ENCODE measurements at places on chromosomes 1 and 21.

DNA sequence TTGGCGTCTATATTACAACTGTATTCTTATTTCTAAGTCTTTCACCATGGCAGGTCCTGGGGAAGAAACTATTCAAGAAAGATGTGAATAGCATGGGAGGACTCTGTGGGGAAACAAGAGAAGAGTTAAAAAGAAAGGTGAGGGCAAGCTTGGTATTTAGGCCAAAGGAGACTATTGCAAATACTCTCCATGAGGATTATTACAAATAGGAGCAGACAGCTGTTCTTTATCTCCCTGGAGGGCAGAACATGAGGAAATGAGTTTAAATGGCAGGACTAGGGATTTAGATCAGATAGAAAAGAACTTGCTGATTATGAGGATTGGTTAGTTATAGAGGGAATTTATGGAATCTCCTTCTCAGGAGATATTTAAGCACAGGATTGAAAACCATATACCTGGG lies 186.8 kb downstream of the CDC7 start:
- DNase-seq: no peak

GRCh38 chr1:18970762-18971161 lies 14.3 kb upstream of the IFFO2 start:
- DNase-seq: no peak

DNA sequence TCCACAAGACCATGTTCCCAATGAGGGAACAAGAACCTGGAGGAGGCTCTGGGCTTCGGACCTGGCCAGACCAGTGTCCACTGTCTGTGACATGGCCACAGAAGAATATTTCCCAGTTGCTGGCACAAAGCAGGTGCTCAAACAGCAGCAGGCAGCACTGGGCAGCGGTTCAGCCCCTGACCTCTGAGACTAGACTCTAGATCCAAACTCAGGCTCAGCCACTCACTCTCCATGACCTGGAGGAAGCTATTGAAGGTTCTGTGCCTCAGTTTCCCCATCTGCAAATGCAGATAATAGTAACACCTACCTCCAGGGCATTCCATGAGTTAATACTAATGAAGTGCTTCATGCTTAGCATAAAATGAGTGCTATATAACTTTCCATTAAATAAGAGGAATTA lies 8.0 kb downstream of the TMPRSS2 start:
- DNase-seq: no peak

DNA sequence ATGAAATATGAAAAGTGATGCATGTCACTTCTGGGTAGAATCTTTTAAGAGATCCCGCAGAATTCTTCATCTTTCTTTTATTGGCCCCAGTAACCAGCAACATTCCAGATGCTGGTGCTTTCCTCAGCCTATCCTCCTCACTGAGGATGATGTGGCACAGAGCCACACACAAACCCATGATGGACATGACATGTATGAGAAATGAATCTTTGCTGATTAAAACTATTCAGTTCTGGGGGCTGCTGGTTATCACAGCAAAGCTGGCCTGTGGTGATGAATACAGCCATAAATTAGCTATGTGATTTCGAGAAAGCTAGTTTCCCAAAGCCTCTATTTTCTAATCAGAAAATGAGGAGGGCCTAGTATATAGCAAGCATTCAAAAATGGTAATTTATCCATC lies 8.3 kb upstream of the ERICH3 start:
- no peak for DNase-seq

DNA sequence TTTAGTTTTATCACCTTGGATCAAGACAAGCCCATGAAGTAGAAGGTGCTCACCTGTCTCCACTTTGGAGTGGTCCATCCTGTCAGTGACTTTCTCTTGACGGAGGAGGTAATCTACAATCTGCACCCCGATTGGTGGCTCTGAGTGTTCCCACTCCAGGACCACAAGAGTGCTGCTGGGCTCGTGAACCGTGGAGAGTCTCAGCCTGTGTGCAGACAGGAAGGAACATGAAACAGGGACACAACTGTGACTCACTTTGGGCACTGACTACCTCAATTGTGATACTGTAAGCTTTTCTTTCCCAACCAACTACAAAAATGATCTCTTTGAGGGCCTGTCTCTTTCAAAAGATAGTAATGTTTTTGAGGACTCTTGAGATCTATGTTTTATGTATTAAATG lies 280.2 kb downstream of the ASTN1 start:
- no peak for DNase-seq

DNA sequence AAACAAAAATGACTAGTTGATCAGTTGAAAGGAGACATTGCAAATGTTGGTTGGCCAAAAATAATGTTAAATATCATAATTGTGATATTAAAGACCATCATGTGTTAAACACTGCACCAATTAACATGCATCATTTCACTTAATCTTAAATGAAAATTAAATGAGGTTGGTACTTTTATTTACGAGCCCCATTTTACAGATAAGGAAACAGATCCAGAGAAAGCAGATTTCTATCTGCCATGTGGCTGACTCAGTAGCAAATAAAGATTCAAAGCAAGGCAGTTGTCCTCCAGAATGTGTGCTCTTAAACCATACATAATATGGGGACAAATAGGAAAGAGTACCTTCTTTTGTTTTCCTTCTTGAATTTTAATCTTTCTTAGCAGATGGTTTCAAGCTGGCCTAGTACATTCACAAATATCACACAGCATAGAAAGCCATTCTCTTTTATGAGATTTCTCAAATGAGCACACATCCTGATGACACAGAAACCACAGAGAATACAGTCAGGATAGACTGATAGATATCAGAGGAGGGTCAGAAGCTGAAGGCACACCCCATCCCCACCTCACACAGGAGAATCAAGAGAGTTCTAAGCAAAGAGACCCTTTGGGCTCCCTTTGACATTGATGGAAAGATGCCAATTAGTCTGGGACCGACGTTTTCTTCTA lies 647.9 kb upstream of the CAMK1G start:
- DNase-seq: no peak

DNA sequence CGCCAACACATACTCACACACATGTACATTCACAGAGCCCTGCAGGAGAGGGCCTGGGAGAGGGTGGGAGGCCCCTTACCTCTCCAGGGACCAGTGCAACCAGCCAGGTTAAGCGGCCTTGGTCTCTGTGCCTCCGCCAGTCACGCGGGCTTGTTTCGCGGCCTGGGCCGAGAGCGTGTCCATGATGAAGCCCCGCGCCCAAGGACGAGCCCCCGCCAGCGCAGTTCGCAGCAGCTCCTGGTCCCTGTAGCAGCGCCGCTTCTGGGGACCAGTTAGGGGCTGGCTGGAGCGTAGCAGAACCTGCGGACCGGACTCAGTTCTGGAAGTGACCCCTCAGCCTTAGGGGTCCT lies 7.3 kb upstream of the FAM167B start:
- DNase-seq: no peak

GRCh38 chr1:114274621-114275317 lies 121.1 kb upstream of the SYT6 start:
- DNase-seq: no peak

DNA sequence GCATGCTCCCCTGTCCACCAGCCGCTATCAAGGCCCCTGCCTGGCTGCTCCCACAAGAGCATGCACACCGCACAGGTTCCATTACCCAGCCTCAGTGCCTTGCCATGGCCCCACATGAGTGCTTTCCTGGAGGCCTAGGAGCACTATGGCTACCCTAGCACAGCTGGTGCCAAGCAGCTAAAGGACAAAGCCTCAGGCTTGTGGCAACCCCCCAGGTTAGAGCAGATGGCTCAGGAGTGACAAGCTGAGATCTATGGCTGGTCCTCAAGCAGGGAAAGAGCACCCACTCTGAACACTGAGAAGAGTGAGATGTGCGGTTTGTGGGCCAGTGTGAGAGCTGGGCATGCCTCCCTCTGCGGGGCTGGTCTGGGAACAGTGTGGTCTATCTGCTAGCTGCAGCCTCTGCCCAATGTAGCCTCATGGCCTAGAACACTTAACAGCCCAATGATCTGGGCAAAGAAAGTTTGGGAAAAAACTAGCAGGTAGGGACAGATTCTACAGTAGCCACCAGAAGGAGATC lies 129.8 kb downstream of the VAV3 start:
- DNase-seq: no peak

DNA sequence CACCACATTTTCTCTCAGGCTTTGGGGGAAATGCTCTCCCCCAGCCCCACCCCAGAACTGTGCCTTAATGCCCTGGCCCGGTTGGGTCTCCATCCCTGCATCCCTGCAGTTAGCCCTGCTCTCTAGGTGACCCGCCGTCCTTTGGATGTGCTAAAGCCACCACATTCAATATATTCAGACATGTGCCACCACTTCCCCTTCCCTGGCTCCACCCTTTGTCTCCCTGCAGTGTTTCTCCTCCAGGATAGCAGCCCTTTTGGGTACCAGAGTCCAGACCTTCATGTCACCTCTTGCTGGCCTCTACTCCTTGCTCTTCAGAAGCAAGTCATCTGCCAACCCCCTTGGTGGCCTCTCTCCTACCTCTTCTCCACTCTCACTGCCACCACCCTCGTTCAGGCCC lies 41.8 kb downstream of the RUNX1 start:
- DNase-seq: no peak

GRCh38 chr1:59356627-59357026 lies 59.7 kb downstream of the FGGY start:
- DNase-seq: no peak

GRCh38 chr1:97174039-97174704 lies 452.6 kb downstream of the PTBP2 start:
- no peak for DNase-seq

DNA sequence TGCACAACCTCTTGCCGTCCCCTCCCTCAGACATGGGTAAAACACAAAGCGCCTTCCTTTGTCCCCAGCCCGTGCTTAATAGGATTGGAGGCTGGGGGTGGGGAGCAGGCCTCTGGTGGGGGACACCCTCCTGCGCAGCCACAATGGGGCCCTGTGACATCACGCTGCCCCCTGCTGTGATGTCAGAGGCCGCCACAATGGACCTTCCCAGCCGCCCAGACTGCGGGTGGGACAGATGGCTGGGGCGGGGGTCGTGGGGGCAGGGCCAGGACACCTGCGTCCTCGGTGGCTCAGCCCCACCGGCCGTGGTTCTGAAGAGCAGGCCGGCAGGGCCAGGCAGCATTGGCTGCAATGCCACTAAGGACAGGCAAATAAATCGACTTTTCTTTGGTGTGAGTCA lies 39.9 kb downstream of the EPHA2 start:
- peak; percentile 94 for DNase-seq

DNA sequence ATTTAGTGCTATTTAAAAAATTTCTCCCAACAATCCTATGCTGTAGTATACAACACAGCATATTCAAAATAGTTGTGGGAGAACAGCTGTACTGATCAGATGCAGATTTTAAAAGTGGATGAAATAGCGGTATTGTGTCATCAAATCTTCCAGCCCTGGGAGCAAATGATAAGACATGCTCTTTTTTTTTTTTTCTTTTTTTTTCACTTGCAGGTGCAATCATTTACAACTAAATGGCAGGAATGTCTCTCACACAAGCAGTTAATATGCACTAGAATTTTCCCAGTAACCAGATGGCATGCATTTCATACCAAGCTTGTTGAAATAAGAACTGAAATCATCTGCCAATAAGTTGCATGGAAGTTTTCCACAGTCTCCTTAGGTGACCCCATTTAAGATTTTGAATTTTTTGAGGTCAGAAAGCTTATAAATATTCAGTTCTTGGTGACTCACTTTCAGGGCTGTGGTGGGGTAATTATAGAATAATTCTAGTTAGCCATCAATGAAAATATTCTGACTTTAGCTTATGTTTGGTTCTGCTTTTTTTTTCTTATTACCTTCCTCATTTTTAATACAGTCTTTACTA lies 623.9 kb upstream of the NR5A2 start:
- DNase-seq: no peak

- no peak for DNase-seq
Measured at GRCh38 chr1:6350416-6351088, 43.0 kb downstream of the ACOT7 start.

Data from neuronal stem cell (in vitro differentiated cells).